ENCODE measurements at places on chromosomes 6 and 20.

GRCh38 chr6:101826678-101827077, 433.2 kb downstream of the GRIK2 start:
- DNase-seq, result peak; percentile 58

DNA sequence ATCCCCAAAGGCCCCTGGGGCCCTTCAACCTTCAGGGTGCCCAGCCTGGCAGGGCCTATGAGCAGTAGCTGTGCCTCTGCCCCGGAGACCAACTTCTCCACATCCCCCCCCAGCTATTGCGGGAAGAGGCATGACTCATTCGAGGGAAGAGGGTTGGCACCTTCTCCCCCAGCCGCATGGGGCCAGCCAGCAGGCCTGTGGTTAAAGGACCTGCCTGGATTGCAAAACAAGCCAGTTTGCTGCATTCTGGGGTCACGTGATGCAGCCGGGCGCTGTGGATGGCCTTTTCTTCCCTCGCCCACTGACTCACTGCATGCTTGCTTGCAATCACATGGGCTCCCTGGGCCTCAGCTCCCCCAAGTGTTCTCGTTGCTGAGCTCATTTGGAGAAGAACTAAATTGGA, 182.5 kb downstream of the MAFB start:
- peak; percentile 99 for DNase-seq

GRCh38 chr20:48034751-48035150, 249.5 kb upstream of the SULF2 start:
- DNase-seq, result no peak

- DNase-seq, result peak; percentile 83
These were observed 2.1 kb downstream of the MYL9 start for GRCh38 chr20:36543184-36544133.

GRCh38 chr6:33029328-33030184, 20.2 kb upstream of the HLA-DOA start:
- no peak for DNase-seq

GRCh38 chr20:36506253-36506652, 35.1 kb upstream of the MYL9 start:
- no peak for DNase-seq

DNA sequence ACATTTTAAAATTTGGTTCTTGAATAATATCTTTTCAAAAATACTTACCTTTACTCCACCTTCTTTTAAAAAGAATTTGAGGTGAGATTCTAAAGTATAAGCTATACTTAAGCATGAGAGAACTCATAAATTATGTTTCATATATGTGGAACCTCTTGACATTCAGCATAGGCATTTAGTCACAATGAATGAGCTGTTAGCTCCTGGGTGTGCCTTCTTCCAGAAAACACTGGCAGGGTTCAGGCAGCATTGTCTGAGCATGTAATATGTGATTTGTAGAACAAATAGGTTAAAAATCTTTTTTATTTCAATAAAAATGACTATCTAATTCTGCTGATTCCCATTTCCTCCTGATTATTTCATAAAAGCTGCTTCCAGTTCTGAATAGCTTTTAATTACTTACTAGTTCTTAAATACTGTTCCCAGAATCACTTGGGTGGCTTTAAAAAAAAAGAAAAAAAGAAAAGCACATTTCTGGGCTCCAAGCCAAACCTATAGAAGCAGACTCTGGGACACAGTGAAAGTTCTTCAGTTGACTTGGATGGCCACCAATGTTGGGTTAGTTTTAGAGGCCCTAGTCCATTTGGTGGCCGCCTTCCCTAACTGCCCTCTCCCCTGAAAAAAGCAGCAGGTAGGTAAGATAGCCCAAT, 20.2 kb downstream of the RNF8 start:
- DNase-seq, result peak; percentile 36

DNA sequence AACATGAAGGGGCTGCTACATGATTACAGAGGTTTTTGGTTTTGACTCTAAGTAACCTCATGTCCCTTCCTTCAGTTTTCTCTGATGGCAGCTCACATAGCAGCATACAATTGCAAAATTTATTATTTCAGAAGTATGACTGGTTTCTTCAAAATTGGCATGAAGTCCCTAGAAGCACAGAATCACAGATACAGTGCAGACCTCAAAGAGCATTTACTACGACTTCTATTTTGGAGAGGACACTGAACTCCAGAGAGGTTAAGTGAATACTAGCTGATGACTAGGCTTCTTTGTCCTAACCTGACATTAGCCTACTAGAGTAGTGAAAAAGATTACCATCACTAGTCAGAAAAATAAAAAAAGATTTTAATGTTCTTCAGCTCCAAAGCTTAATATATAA, 664.3 kb downstream of the RFPL4B start:
- peak; percentile 43 for DNase-seq

DNA sequence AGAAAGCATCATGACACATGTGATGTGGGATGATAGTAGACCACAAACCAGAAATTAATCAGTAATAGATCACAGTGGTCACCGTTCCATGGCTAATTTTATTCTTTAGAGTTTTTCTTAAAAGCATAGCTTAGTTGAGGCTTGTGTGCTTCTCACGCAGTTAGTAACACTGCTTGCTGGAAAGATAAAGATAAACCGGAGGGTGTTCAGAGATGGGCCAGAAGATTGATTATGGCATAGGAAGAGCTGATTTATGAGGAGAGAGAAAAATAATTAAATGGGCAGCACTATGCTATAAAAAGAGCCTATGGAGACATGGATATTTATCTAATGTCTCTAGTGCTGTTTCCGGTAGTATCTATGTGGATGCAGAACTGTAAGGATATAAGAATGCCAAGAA, 173.6 kb downstream of the MMS22L start:
- no peak for DNase-seq

- DNase-seq, result peak; percentile 20
These were observed 42.0 kb downstream of the IRAK1BP1 start for GRCh38 chr6:78909391-78909790.

DNA sequence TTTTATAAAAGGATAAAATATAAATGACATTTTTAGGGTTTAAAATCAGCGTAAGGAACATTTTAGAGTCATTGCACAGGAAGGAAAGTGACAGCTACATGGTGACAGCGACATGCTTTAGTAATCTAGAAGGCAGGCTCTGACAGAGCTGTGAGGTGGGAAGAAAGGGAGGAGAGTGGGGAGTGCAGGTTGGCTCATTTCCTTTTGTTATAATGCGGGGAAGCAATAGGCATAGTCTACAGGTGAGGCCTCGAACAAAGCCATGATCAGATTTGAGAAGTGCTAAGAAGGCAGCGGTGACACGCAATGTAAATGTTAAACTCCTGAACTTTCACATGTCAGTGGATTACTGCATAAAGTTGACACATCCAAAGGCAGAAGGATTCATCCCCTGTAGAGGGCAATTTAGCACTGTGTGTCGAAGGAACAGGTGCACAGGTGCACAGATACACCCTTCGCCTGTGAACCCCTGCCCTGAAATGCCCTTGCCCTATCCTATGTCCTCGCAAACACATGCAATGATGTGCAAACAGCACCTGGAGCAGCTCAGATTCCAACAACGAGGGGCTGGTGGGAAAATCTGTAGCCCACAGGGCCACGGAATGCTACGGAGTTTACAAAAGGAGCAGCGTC, 32.4 kb upstream of the SMOC2 start:
- DNase-seq, result no peak

DNA sequence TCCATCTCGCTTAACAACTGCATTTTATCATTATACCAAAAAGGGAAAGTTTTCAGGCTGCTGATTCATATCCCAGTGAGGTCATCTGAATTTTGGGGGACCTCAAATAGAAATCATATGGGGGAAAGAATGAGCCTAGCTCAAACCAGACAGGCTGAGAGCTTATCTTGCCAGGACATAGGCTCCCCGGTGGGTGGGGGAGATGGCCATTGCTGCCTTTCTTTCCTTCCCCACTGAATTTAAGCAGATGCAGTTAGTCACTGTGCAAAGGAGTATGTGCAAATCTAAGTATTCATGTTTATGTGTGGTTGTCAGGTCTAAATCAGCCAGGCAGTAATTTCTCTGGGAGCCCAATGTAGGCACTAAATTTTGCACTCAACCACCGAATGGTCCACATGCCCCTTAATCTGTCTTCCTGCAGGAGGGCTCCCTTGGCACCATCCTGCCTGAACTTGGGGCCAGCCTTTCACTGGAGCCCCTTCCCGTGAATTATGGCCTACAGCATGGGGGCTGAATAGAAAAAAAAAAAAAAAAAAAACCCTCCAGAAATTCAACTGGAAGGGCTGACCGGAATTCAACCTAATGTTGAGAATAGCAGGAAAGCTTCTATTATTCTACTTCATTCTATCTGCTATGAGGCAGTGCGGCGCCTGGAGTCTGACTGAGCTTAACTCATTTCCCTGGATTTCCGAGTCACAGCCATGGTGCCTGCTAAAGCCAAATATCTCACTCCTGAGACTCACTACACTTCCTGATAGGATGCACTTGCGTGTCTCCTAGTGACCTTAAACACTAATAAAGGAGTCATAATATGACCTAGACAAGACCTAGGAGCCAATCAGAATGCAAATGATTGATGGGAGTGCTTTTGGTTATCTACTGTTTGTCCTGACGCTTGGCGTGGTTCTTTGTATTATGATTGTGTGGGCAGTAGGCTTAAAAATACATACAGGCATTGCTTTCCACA, 161.5 kb upstream of the HEY2 start:
- DNase-seq, result peak; percentile 36

DNA sequence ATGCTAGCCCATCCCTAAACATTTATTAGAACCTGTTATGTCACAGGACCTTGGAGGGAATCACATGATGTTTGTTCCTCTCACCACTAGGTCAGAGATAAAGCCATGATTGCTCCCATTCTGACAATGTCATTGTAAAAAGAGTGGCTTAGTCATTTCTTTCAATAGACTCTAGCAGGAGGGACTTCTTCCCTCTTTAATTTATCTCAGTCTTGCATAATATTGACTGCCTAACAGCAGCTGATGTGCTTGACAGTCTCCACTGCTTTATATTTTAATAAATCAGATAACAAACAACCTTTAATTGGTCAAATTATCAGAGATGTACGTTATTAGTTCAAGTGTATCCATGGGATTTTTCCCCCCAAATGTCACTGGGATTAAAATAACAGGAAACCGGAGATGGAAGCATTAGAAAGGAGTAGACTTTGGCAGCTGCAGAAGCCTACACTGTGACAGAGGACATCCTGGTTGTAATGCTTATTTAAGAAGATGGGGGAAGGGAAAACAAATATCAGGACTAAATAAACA, 39.6 kb downstream of the LAMA4 start:
- DNase-seq, result no peak

DNA sequence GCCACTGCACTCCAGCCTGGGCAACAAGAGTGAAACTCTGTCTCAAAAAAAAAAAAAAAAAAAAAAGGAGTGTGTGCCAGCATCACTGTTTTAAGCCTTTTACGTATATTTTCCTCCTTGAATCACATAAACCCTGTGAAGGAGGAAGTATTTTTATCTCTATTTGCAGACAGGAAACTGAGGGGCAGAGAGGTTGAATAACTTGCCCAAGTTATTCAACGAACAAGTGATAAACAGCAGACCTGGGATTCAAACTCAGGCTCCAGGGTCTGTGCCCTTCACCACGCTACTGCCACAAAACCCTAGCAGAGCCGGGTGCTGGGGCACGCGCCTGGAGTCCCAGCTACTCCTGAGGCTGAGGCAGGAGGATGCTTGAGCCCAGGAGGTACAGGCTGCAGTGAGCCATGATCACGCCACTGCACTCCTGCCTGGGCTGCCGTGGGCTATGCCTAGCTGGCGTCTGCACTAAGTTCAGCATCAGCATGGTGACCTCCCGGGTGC, 9.4 kb upstream of the AVP start:
- no peak for DNase-seq

DNA sequence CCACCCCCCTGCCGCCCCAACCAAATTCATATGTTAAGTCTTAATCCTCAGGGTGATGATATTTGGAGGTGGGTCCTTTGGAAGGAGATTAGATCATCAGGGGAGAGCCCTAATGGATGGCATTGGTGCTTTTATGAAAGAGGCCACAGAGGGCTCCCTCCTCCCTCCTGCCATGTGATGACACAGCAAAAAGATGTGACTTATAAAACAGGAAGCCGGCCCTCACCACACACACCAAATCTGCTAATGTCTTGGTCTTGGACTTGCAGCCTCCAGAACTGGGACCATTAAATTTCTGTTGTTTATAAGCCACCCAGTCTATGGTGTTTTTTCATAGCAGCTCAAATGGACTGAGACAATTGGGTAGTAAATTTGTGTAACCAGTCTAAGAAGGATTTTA, 176.3 kb downstream of the ADGRG6 start:
- peak; percentile 44 for DNase-seq

DNA sequence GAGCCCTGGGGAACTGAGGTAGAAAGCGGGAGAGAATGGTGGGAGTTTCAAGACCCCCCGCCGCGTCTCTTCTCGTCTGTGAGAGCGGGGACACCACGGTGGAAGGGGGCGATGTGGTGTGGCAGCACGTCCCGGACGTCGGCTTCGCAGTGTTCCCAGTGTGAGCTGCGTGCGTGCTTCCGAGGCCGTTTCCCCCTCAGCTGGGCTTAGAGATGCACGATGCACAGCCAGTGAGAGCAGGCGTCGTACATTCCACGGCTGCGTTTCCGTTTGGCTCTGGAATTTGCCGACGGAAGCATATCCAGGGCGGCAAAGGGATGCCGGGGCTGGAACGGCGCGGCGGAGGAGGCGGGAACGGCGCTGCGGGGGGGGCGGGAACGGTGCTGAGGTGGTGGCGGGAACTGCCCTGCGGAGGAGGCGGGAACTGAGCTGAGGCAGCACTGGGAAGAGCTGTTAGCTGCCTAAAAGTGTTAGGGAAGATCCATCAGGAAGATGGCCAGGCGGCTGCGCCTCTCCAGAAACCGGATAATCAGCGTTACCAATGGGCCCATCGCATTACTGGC, 37.7 kb downstream of the KIF25 start:
- peak; percentile 83 for DNase-seq

DNA sequence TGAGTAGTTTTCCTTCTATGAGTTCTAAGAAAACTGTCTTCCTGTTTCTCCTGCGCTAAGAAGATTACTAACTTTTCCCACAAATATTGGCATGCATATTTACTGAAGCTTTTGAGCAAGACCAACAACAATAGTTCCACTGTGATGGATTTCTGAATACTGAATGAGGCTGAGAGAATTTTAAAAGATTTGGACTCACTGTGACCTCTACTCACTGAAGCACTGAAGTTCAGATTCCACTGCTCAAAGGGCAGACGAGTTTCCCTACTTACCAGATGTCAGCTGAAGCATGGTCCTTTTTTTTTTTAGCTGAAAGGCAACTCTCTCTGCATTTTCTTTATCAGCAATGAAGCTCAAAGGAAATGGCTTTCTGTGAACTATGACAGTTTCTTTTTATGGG, 718.5 kb downstream of the RFPL4B start:
- peak; percentile 52 for DNase-seq

- DNase-seq, result no peak
These were observed 80.7 kb downstream of the OLIG3 start for GRCh38 chr6:137413482-137413881.

Data from fibroblast of lung (primary cell).